AML-193 (cell line): ENCODE measurements at places on chromosomes 13 and 19.

DNA sequence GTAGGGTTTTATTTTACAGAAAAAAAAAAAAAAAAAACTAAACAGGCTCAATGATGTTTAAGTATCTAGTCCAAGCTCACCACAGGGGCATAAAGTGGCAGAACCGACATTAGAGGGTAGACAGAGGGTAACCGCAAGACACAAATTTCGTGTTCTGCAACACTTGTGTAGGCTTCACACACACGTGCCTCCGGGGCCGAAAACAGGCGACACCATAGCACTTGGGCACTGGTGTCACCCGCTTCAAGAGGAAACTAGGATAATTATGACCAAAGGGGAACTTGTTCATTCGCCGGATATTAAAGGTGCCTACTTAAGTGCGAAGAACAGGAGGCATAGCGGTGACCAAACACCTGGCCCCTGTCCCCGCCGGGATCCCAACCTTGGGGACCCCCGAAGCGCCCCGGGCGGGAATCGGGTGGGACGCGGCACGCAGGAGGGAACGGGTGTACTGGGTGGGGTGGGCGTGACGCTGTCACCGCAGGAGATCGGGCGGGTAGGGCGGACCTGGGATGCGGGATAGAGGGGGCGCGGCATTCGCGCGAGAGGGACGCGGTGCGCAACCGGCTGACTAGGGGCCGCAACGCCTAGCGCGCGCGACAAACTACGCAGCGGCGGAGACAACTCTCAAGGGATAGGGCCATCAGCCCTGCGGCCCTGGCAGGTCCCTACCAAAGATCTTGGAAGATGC, 558 bp downstream of the MZT1 start:
- DNase-seq, result peak; percentile 83

DNA sequence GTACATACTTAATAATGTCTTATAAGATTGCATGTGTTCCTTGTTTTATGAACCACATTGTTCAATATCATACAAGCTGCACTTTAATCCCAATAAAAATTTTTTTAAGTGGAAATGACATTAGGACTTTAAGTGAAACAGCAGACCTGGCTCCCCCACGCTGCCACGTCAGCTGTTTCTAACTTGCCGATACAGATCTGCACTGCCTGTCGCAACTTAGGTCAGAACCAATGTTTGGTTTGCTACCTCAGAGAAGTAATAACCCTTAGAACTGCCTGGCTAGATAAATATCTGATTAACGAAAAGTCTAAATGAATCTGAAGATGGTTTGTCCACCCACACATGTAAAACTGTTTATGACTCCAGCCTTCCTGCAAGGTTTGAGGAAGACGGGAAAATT, 327.5 kb upstream of the DACH1 start:
- no peak for DNase-seq

- DNase-seq, result no peak
These were observed 181.1 kb downstream of the FGF14 start for GRCh38 chr13:102220681-102221228.

DNA sequence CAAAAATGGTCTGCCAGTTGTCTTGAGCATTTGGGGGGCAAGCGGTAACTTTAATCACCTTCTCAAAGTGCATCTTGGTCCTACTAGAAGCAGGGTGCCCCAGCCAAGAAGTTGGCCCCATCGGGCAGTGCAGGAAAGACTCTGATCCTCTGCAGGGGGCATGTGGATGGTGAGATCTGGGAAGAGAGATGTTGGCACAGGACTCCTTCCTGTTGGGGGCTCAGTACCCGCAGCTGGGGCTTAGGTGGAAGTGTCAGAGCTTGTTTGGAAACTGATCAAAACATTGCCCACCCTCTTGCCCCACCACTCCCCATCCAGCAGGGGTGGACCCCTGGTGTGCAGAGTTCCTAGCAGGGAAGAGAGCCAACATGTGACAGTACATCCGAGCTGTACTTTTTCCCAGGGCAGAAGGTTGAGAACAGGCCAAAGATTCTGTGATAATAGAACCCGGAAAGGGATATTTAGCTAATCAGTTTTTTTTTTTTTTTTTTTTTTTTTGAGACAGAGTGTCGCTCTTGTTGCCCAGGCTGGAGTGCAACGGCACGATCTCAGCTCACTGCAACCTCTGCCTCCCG, 8.8 kb downstream of the RRAS start:
- DNase-seq, result no peak

DNA sequence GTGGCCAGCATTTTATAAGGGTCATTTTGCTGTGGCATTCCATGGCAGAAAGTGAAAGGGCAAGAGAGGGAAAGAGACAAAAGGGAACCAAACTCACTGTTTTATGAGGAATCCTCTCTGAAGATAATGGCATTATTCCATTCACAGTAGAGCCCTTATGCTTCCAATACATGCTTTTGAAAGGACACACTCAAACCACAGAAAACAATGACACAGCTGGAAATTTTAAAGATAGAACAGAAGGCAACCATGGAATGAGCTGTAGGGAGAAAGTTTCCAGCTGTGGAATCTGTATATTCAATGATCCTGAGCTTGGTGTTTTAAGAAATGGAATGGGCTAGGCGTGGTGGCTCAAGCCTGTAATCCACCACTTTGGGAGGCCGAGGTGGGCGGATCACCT, 677.4 kb downstream of the SLITRK1 start:
- no peak for DNase-seq

DNA sequence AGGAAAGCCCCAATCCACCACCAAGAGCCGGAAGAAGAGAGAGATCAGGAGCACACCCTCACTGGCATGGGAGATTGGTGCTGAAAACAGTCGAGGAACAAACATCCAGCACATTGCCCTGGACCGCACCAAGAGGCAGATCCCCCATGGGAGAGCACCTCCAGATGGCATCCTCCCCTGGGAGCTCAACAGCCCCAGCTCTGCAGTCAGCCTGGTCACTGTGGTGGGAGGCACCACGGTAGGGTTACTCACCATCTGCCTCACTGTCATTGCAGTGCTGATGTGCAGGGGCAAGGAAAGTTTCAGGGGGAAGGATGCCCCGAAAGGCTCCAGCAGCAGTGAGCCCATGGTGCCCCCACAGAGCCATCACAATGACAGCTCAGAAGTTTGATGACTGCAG, 110.2 kb downstream of the STOML3 start:
- no peak for DNase-seq

DNA sequence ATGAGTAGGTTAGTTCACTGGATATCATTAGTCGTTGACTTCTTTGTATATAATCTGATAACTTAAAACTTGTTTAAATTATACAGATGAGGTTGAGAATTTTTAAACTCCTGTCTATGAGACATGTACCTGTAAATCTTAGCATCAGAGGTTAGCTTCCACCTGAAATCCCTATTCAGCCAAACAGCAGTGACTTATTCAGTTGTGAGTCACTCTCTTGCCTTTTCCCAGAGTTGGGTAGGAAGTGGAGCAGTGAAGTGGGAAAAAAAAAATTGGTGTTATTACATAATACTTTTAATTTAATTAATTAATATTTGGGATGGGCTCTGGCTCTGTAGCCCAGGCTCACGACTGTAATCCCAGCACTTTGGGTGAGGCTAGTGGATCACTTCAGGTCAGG, 32.9 kb downstream of the ZNF701 start:
- DNase-seq, result no peak

DNA sequence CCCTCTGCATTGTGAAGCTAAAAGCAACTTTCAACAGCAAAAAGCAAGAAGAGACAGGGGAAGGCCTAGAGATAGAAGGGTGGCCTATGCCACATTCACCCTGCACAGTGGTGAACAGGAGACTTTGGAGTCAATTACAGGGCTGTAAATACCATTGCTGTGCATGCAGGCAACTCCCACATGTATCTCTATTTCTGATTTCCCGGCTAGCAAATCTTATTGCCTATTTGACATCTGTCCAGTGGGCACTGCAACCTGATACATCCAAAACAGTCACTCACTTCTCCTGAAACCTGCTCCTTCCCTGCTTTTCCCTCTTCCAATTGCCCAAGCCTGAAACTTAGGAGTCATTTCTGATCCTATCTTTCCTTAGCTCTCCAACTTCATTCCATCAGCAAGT, 13.4 kb downstream of the RUBCNL start:
- no peak for DNase-seq

DNA sequence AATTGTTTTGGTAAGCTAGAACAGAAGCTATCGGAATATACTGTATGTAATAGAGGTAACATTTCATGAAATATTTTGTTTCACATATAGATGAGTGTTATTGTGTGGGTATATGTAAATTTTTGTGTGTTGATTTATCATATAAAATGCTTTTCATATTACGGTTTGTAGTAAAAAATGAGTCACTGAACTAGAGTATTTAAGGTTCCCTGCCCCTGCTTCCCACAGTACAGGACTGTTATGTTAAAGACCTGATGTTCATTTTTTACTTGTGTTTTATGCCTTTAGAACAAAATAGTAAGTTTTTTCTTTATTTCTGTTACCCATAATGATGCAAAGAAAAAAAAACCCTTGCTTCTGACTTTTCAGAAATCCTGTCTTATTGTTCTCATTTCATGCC, 243.4 kb downstream of the ENOX1 start:
- no peak for DNase-seq
